Muscle of leg (tissue), 16 donors: ENCODE measurements at places on chromosomes 5 and 9. TPM values are rescaled to one million over a fixed set of nuclear protein-coding genes. Genes with fewer than 3 reads are reported as not detected.

DNA sequence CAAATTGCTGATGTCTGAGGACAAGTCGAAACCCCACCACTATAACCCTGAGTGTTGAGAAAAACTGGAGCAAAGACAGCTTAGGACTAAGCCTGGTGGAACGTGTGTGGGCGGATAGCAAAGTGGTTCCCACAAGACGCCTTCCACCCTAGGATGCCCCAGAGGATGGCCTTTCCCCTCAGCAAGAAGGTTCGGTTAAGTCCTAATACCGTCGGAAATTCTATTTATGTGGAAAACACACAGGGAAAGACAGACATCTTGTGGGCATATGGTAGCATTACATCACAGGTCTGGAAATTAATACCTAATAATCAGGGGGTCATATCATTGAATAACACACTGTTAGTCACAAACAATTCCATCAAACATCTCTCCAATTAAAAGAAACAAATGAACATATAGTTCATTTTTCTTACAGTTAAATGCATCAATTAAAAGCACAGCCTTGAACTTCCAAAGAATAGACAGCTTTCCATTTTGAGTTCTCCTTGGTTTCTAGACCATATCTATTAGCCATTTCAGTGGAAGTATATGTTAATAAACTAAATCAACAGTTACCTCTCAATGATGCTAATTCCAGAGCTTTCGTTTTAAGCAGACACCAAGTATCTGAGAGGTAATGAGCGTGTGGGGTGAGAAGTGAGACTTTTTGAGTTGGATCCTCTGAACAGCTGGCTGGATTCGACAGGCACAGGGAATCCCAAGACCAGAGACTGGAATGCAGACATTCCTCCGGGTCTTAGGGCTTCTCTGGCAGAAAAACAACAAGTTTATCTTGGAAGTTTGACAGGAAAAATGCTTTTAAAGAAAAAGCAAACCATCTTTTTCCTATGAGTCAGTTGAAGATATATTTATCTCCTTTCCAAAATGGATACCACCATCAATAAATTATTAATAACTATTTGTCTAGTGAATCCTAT lies 2.9 kb upstream of the ICE1 start:
- peak; percentile 70 for DNase-seq

- no peak for DNase-seq
Measured at GRCh38 chr5:67451640-67452279, 255.2 kb upstream of the CD180 start.

DNA sequence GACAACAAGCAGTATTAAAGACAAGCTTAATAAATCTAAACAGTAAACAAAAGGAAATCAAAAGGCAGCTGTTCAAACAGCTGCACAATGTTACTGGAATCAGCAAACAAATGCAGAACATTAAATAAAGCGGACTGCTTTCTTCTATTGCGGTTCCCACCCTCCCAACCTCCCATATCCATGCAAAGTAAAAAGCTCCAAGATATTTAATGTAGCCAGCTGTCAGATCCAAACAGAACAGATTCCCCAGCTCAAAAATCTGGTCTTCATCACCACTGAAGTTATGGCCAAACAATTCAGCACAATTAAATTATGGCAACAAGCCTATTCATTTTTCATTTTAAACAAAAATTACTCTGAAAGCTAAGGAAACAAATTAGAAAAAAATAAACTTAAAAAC lies 75.9 kb downstream of the SLC38A9 start:
- peak; percentile 96 for DNase-seq

Gene GHR
- total RNA-seq, result 15.2 TPM

Gene SVEP1
- total RNA-seq, result 28.5 TPM

DNA sequence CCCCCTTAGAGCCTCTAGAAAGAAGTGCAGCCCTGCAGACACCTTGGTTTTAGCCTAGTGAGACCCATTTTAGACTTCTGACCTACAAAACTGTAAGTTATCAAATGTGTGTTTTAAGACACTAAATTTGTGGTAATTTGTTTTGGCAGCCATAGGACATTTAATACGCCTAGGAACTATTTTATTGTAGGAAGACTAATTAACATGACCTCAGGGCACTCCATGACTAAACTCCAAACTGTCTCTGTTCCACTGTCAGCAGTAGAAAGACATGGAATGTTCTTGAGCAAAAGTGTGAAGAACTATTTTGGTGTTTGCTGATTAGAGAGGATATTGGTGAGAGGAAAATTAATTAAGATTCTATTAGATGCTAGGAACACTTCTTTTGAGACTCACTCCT lies 4.1 kb upstream of the APC start:
- DNase-seq, result no peak

DNA sequence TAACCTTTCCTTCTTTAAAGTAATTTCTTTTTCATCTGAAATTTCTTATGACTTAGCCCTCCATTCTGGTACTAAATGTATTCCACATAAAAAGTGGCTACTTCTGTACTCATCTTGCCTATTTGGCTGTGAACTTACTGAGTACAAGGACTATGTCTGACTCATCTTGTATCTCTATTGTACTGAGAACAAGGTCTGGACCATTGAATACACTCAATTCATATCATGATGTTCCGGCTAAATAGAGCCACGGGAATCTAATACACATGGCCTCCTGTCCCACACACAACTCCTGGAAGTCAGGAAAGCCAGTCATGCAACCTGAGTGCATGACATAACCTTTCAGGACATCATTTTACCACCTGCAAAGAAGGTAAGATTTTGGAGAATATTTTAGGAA lies 203.9 kb downstream of the PLK2 start:
- DNase-seq, result no peak

DNA sequence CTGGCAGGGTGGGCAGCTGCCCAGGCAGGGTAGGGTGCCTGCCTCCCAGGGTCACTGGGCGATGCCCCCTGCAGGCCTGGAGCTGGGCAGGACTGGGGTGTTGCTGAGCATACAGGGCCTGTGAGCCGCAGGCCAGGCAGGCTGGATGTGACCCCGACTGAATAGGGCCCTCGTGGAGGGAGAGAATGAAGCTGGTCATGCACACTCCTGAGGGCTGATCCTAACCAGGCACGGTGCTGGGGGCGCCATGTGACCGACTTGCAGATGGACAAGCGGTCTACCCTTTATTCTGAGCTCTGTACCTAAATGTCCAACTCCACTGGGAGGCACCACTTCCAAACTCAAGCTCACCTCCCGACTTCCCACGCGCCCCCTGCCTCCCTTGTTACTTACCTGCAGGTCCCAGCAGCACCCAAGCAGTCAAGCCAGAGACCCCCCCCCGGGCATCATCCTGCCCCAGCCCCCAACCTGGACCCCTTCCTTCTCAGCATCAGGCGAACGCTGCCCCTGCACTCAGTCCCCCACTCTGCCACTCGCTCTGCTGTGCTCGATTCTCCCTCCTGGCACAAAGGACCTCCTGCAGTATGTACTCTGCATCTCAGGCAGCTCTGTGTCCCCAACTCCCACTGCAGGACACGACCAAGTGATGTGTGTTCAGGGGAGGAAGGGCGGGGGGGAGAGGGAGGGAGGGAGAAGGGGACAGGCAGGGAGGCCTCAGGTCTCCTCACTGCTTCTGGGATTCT lies 76.8 kb upstream of the PHYKPL start:
- no peak for DNase-seq

Gene CCNJL
- total RNA-seq, result 3.8 TPM

Gene GAS1
- 86.5 TPM for total RNA-seq

Gene GDNF
- total RNA-seq, result 1.6 TPM

- no peak for DNase-seq
Measured at GRCh38 chr9:116232424-116233159, 79.0 kb downstream of the PAPPA start.

- DNase-seq, result no peak
Measured at GRCh38 chr5:105172918-105173317, 1610.3 kb upstream of the NUDT12 start.

- peak; percentile 71 for DNase-seq
Measured at GRCh38 chr9:110188991-110189390, 19.0 kb downstream of the C9orf152 start.

Gene SAXO1
- total RNA-seq, result 0.04 TPM

DNA sequence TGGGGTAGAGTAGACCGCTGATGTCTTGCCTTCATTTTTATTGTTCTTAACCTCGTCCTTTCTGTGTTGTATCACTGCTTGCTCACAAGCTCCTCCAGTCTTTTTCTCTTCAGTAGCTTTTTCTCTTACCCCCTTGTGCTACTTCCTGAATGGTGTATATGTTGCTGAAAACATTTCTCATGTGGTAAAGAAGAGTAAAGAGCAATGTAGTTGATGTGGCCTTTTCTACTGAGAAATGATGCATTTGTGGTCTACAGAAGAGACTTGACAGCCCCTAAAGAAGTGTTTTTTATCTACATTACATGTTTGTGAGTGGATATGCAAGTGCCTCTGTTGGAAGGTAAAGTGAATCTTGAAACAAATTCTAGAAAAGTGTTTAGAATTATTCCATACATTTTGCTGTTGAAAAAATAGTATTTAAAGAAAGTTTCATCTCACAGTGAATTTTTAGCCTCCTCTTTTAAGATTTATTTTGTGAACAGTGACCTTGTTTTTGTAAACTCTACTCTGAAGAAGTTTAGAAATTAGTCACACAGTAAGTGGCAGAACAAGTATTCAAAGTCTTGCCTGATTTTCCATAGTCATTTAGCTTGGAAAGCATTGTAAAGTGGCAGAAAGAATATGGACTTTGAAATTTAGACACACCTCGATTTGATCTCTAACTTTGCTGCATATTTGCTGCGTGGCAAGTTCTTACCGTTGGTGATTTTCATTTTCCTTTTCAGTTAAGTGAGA lies 17.4 kb downstream of the CDC42SE2 start:
- DNase-seq, result no peak

- no peak for DNase-seq
Measured at GRCh38 chr5:82365744-82366228, 87.6 kb upstream of the RPS23 start.

GRCh38 chr5:59819806-59820205 lies 73.7 kb downstream of the PDE4D start:
- DNase-seq, result no peak

Gene ENG
- 9.3 TPM for total RNA-seq

Gene F2RL1
- total RNA-seq, result 0.18 TPM

Gene IL33
- 27.4 TPM for total RNA-seq

DNA sequence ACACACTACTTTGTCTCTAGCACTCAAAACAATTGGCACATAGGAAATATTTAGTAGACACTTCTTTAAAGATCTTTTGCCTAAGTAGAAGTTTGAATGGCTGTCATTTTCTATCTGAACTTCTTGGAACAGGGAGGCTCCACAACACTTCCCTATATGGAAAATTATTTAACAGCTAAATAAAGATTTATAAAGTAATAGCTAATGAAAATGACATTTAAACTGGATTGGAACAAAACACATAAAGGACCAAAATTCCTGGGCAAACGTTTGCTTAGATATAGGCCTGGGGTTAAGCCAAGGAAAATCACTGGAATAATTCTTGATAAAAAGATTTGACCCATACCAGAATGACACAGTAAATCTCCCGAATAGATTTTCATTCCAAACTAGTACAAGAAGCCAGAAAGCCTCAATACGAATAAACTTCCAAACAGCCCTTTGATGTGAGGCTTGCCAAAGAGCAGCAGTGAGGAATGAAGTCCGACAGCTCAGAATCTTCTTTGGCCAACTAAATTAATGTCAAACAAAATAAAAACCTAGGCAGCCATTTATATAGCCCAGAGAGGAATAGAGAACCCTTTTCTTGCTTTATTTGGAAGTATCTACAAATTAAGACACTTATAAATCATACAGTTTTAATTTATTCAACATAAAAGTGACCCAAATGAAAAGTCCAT lies 20.3 kb upstream of the RNF180 start:
- DNase-seq, result peak; percentile 62

DNA sequence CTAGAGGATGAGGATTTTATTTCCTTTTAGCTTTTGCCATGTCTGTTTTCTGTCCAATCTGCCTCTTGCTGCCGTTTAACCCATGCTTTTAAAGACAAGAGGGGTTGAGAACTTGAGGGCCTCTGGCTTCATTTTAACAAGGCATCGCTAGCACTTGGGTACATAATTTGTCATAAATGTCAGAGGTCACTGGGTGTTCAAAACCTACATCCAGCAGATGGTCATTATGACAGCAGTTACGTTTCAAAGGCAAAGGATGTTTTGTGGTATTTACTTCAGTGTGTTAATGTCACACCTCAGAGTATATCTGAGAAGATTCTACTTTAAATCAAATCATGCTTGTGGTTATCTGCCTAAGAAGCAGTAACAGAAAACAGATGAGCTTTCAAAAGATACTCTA lies 918.3 kb downstream of the NR2F1-AS1 start:
- no peak for DNase-seq

DNA sequence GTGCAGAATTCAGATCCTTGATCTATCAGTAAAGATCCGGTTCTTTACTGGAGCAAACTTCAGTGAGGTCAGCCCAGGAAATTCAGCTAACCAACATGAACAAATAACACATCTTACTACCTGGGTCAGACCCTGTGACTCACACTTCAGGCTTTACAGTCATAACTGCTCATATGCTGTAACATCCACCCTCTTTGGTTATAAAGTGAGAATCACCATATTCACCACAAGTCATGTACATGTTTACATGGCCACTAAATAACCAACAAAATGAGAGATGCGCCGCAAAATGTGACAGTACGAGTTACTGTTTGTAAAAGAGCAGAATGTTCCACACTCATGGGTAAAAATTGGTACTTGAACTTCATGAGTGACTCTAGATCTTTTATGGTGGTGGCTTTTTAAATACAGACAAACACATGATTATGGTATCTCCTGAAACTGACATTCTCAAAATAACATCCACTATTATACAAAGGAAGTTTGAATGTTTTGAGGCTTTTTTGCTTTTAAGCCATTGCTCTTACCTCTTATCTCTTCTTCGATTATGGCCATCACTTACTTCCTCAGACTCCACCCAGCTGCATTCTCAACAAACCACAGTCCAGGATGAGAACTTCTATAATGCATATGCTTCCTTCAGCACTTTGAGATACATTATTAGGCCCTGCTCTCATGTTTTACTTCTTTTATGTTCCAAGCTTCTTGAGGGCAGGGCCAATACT lies 516.6 kb downstream of the RAB3C start:
- DNase-seq, result no peak

Gene SHISAL2B
- 0.98 TPM for total RNA-seq
